Hair follicular keratinocyte (primary cell): ENCODE measurements at places on chromosomes 5 and 9. TPM values are rescaled to one million over a fixed set of nuclear protein-coding genes. Genes with fewer than 3 reads are reported as not detected.

PCDHGA9 gene
- total RNA-seq: 0.53 and 0.70 TPM in 2 replicates

IFNA4 gene
- total RNA-seq: not detected in 2 replicates

RPL12 gene
- total RNA-seq: 3,323 and 4,748 TPM in 2 replicates

DMRT2 gene
- not detected in 2 replicates for total RNA-seq

SAXO1 gene
- total RNA-seq: not detected in 2 replicates

LCN15 gene
- not detected in 2 replicates for total RNA-seq

PCDHA5 gene
- not detected in 2 replicates for total RNA-seq

CATSPER3 gene
- not detected in 2 replicates for total RNA-seq

SH3GL2 gene
- not detected in 2 replicates for total RNA-seq

PCDHGA6 gene
- total RNA-seq: 0.15 and 0.16 TPM in 2 replicates
